ENCODE measurements at places on chromosomes 7 and 10.
A peak's percentile ranks its signal among the peaks of the same experiment; 100 is the strongest.

GRCh38 chr10:71748671-71749191 is 24.6 kb downstream of the VSIR start:
- DNase-seq: peak; percentile 69

DNA sequence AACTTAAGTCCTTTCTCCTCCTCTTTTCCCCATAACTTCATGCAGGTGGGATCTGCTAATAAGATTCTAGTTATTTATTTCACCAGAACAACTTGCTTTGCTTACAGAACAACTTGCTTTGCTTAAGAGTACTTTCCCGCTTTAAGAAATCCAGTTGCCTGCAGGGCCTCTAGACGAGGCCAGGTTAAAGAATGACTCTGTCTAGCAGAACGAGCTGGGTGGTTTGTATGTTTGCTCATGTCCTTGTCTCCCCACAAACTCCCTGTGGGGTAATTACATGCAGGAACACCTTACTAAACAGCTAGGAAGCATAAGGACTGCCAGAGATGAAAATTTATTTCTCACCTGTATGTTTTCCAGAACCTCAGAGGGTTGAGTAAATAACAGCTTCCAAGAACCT is 8.8 kb upstream of the FZD8 start:
- DNase-seq: no peak

- no peak for DNase-seq
Observed at GRCh38 chr10:1360558-1361164, 304.5 kb downstream of the WDR37 start.

- no peak for DNase-seq
Observed at GRCh38 chr7:27746978-27747377, 7.0 kb downstream of the TAX1BP1 start.

DNA sequence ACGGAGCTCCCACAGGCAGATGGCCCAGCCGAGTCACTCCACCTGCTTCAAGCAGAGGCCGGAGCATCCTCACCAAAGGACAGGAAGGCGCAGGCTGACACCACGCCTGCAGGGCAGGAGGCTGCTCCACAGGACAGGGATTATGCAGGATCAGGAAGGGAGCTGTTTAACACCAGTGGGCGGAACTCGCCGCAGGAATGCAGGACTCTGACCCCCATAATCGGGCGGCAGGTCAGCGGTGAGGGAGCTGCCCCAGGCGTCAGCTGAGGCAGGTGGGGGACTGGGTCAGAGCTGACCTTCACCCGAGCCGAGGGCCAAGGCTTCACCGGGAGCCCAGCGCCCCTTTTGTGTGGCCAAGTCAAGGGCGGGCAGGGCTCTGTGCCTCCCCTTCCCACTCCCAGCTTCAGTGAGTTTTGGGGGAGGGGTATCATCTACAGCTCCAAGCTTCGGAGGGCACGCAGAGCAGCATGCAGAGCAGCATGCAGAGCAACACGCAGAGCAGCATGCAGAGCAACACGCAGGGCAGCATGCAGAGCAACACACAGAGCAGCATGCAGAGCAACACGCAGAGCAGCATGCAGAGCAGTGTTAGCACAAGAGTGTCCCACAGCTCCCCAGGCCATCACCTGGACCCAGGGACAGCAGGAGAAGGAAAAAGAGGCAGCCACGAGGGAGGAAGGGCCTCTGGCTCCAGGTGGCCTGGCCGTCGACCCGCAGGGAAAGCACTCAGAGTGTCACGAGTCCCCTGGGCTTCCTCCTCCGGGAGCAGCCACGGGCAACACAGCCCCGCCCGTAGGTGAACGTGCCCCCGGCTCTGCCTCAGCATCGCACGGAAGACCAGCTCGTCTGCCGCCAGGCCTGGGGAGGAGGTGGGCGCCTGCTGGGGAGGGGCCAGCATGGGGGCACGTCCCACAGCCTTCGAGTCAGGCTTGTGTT is 151.7 kb upstream of the PPP2R2D start:
- no peak for DNase-seq

DNA sequence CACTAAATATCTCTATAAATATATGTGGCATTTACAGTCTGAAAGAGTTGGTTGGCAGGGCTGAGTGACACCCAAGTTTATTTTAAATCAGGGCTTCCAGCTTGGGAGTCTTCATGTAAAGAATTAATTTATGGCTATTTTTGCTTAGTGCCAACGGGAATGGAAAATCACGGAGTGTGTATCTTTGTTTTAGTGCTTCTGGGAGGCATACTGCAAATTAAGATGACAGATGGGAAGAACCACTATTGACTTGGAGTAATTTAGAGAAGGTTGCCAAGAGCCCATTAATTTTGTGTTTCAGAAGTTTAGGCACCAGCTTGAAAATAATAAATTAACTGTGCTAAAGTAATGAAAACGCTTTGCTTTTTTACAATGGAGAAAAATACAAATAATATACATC is 135.2 kb downstream of the GPR37 start:
- no peak for DNase-seq

DNA sequence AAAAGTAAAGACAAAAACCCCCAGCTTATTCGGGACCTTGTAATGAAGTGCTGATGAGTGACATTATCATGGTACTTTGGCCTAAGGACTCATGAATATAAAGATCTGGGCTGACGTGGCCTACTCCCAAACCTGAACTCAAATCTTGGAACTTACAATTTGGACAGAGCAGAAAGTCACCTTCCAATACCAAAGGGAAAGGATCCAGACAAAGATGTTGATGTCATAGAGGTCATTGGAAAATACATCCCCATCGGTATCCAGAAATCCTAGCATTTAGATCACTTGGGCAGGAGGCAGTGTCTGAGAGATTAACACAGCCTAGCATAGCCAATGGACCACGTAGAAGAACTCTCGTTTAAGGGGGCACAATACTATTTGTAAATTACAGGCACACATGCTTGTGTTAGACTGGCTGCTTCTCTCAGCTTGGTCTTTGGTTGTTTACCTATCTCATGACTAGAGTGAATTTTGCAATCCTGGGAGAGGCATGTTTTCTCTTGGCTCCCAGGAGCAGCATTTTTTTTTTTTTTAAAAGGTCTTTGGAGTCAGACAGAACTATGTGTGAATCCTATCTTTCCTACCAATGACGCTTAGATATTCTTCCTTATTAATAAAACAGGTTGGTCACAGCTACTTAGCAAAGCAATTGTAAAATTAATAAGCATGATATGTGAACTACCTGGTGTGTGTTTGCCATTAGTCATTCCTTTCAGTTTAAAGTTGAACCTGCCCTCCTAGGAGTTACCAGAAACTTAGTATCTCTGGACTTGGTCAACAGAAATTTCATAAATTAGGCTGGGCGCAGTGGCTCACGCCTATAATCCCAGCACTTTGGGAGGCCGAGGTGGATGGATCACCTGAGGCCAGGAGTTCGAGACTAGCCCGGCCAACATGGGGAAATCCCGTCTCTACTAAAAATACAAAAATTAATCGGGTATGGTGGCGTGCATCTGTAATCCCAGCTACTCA is 27.8 kb upstream of the MRPS33 start:
- no peak for DNase-seq

GRCh38 chr10:1323951-1324350 is 267.8 kb downstream of the WDR37 start:
- no peak for DNase-seq

- no peak for DNase-seq
Observed at GRCh38 chr7:45919993-45920459, 1.0 kb downstream of the IGFBP3 start.

DNA sequence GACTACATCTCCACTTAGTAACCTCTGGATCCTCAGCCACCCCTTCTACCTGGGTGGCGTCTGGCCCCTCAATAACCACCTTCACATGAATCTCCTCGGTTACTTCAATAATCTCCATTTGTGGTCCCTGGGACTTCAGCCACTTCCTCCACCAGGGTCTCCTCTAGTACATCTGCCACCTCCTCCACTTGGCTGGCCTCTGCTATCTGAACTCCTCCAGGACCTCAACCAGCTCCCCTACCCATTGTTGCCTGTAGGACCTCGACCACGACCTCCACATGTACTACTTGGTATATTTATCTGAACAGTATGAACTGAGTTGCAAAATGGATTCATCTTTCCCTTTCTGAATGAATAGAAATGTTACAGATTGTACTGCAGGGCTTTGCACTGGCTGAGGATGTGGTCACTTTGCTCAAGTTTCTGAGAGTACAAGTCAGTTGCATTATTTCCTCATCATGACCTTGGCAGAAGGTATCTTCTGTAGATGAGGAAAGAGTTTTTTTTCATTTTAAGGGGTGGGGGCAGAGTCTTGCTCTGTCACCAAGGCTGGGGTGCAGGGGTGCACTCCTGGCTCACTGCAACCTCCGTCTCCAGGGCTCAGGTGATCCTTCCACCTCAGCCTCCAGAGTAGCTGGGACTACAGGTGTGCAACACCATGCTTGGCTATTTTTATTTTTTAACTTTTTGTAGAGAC is 36.0 kb downstream of the MAT1A start:
- no peak for DNase-seq

GRCh38 chr7:21370283-21370982 is 57.5 kb upstream of the SP4 start:
- no peak for DNase-seq

- DNase-seq: peak; percentile 70
Observed at GRCh38 chr7:95476904-95477594, 8.7 kb upstream of the ASB4 start.

DNA sequence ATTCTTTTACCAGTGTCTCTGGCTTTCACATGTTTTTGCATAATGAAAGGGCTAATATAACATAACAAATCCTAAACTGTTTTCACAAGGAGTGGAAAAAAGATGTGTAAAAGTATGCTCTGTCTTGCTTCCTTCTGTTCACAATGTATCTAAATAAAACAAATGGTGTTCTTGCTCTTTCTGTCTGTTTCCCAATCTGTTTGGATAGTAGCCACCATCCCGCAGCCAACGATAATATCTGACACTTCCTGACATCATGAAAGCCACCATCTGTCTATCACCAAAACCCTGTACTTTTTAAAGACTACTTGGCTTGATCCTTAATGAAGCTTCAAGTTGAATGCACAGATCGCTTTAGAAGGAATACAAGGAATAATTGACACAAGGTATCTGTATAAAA is 246.2 kb downstream of the ETV1 start:
- no peak for DNase-seq

- DNase-seq: no peak
Observed at GRCh38 chr10:114084215-114084614, 40.5 kb downstream of the ADRB1 start.

GRCh38 chr7:51592842-51593599 is 276.4 kb upstream of the COBL start:
- no peak for DNase-seq

DNA sequence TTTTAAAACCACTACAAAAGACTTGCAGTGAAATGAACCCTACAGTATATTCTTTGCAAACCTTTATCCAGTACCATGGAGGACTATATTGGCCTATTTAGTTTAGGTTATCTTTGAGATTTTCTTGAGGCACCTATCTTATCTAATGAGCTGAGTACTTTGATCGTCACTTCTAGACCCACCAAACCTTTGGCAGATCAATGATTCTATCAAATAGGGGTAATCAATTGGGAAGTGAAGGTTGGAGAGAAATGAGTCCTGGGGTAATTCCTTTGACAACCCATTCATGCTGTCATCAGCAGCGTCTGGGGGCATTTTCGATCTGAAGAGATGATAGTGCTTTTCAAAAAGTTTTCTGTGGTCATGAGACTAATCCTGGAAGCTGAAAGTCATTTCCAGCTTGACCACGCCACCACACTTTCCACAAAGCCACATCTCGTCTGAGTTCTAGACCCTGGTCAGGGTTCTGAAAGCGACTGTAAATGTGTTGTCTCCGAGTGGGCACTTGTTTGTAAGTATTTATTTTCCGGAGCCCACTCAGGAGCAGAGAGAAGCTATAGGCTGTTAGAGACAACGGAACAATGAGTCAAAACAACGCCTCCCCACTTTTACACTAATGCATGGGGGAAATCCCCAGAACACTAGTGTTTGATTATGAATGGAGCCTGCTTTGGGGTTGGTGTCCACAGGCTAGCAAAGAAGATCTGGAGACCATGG is 4.8 kb downstream of the EGR2 start:
- DNase-seq: no peak

DNA sequence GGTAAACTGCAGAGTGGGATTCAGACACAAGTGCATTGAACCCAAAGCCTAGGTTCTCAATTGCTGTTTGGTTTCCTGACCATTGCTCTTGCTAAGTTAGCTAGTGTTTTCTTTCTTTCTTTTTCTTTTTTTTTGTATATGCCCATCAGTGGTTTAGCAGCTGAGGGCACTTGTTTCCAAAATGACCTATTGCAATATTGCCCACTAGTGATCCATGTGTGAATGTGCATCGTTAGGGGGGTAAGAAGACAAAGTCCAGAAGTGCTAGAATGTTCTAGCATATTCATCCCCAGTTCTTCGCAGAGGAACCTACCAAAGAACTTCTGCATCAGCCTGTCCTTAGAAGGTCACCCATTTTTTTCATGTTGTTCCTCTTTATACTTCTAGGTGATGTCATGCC is 252.8 kb upstream of the GPR26 start:
- DNase-seq: no peak

- DNase-seq: no peak
Observed at GRCh38 chr10:116150606-116151005, 122.4 kb downstream of the GFRA1 start.

DNA sequence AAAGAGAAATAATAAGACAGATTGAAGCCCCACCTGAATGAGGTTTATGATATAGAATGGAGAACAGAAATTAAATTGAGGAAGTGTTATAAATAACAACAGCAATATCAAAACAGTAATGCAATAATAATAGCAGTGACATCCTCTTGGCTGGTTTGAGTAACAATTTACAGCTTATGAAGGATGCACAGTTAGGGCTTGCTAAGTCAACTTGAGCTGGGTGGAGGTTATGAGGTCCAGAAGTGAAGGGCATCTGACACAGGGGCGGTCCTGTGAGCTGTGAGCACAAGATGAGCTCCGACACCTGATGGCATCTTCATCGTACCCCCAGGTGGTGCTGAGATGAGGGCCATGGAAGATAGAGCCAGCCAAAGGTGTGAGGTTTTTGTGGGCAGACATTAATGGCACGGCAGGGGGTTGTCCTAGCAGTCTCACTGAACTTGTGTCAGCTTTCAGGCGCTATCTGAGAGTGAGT is 30.5 kb downstream of the ARHGAP22 start:
- DNase-seq: no peak

GRCh38 chr10:100183481-100183880 is 2.3 kb downstream of the ERLIN1 start:
- no peak for DNase-seq

All from midbrain (tissue), 1 donor.